NCI-H1436 (cell line): ENCODE measurements at places on chromosomes 1 and 21.
A peak's percentile ranks its signal among the peaks of the same experiment; 100 is the strongest.

DNA sequence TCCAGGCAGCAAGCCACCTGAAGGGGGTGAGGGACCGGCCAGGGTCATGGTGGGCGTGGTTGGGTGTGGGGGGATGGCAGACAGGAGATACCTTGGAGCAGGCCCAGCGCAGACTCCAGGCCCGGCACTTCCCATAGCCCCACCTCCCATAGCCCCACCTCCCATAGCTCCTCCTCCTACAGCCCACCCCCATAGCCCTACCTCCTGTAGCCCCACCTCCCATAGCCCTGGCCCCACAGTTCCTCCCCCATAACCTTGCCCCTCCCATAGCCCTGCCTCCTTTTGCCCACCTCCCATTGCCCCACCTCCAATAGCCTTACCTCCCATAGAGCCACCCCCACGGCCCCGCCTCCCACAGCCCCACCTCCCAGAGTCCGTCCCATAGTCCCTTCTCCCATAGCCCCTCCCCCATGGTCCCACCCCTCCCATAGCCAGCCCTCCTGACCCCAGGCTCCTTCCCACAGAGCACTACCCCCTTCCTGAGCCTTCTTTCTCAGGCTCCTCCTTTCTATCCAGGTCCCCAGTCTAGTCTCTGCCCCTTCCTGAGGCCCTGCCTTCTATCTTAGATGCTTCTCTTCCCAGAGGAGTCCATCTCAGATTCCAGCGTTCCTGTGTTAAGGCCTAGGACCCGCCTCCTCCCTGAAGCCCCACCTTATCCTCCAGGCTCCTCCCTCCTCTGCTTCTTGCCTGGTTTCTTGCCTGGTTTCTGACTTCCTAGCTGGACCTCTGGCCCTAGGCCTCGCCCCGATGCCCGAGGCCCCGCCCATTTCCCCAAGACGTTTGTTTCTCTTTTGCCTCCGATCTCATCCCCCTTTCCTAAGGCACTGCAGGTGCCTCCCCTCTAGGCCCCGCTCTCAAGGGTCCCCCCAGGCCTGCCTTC, 46.8 kb downstream of the PTPRU start:
- DNase-seq: peak; percentile 14

DNA sequence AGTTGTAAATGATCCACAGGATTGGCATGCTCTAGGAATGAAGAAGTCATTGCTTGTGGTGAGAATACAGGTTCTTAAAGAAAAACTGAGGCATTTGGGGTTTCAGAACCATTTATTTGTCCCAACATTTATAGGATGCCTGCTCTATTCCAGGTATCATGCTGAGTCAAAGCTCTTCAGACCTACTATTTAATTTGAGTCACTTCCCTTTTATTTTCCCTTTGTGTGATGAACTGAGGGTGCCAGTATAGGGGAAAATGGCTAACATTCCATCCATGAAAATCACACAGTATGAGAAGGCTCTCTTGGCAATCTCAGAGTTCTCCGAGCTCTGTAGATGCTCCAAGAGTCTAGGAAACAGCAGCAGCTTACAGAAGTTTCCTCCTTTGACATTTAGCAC, 110.4 kb downstream of the RNF220 start:
- DNase-seq: no peak

DNA sequence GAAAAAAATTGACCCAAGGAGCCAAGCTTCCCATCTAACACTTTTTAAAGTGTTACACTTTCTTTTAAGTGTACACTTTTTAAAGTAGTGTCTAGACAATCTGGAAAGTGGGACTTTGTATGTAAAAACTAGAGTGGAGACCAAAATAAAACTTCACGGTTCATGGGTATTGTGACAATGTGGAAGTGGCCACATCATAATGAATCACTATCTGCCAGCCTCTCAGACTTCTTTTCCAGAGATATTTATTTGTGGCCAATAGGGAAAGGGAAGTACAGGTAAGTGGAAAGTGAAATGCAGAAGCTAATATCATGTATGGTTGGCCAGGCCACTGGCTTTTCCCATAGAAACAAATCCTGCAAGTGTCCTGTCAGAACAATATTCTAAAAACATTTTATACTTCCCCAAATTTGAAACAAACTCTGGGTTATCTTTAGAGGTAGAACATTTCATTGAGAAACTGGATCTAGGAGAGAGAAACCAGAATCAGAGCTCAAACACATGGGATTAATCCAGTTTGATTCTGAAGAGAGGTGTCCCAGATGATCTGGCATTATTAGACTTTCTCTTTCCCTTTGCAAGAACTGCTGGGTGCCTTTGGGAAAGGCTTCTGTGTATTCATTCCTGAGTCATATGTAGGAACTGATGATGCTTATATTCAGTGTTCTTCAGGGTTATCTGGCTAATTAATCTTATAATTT, 2.0 kb downstream of the TNFSF18 start:
- DNase-seq: no peak

- no peak for DNase-seq
These were observed 203.5 kb downstream of the FCRL5 start for GRCh38 chr1:157348538-157349480.

GRCh38 chr21:45258466-45258865, 29.2 kb downstream of the POFUT2 start:
- DNase-seq: no peak

DNA sequence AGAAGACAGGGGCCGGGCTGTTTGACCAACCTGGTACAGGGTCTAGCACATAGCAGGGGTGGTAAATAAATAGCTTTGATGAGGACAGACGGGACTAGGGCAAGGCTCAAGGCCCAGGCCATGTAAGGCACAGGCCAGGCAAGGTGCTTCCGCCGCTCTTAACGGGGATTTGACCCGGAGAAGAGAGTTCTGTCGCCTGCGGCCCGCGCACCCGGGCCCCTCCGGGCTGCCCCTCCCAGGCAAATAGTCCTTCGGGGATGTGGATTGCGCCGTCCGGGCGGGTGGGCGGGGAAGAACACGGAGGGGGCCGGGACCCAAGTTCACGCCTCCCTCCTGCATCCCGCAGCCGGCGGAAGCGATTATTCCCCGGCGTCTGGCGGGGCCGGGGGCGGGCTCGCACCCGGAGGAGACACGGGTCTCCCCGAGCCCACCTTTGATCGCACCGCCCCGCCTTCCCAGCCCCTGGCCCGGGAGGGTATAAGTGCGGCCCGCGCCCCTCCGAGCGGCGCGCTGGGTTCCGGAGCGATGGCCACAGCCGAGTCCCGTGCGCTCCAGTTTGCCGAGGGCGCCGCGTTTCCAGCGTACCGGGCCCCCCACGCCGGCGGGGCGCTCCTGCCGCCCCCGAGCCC, at the start of gene MIXL1:
Gene MIXL1 (plus strand): TSS at position 508 of the 629 bp plus-strand sequence. CDS start 18 bp downstream, at position 526.
- no peak for DNase-seq

- no peak for DNase-seq
These were observed 341.5 kb downstream of the VAV3 start for GRCh38 chr1:107623431-107623830.

GRCh38 chr1:15808955-15809354, 1.5 kb upstream of the UQCRHL start:
- no peak for DNase-seq

DNA sequence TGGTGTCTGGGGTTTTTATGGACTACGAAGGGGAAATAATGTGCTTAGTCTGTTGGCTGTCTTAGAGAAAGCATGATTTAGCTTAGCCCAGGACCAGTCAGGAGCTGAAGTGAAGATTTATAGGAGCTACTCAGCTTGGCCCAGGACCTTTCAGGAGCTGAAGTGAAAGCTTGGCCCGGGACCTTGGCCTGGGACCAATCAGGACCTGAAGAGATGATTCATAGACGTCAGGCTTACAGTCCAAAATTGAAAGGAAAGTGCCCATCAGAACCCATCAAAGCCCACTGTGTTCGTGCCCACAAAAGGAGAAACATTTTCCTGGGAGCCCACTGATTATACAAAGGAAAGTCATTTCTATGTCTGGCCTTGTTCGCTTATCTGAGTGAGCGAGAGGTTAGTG, 35.6 kb downstream of the MSTO1 start:
- DNase-seq: no peak

DNA sequence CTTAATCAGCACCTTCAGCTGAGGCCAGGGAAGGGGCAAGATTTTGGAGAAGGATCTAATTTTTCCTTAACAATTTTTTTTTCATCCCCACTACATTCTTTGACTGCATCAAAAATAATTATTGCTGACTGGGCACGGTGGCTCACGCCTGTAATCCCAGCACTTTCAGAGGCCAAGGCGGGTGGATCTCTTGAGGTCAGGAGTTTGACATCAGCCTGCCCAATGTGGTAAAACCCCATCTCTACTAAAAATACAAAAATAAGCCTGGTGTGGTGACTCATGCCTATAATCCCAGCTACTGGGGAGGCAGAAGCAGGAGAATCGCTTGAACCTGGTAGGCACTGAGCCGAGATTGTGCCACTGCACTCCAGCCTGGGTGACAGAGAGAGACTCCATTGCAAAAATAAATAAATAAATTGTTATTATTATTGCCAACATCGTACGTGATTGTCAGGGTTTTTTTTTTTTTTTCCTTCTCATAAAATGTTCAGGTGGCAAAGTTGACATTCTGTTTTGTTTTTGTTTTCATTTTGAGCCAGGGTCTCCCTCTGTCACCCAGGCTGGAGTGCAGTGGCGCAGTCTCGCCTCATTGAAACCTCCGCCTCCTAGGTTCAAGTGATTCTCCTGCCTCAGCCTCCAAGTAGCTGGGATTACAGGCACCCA, 37.3 kb upstream of the MORC3 start:
- no peak for DNase-seq

DNA sequence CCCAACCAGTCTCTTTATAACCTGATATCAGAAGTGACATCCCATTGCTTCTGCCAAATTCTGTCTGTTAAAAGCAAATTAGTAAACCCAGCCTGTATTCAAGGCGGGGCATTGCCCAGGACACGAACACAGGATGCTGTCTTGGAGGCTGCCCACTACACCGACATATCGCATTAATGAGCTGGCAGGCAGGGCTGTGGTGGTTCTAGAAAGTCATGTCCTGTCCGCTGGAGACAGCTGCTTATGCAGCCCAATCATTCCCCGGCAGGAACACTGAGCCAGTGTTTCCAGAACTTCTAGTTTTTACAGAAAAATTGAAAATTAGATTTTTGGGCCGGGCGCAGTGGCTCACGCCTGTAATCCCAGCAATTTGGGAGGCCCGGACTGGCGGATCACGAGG, 19.3 kb downstream of the C1orf167 start:
- no peak for DNase-seq

GRCh38 chr21:41342035-41342434, 19.8 kb upstream of the MX2 start:
- DNase-seq: no peak

DNA sequence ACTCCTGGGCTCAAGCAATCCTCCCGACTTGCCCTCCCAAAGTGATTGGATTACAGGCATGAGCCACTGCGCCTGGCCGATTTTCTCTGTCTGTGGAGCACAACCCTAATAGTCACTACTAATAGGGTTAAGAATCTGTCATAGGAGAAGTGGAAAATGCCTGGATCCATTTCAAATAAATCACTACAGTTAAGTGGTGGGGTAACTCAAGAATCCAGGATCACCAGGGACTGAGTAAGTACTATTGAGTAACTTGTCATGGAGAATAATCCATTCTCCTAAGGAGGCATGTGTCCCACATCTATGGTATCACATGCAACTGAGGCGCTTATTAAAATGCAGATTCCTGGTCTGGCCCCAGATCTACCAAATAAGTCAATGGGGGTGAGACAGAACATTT, 53.2 kb downstream of the OPTC start:
- no peak for DNase-seq

DNA sequence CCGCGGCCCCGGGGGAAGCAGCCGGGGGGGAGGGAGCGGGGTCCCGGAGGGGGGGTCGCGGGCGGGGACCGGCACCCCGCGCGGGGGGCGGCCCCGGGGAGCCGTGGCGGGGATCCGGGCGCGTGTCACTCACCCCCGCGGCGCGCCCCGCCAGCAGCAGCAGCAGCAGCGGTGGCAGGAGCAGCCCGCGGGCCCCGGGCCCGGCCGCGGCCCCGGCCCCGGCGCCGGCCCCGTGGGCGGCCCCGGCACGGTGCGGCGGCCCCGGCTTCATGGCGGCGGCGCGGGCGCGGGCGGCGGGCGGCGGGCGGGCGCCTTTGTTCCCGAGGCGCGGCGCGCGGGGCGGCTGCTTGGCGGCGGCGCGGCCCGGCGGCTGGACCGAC, 252 bp downstream of the SDC3 start:
- DNase-seq: no peak

GRCh38 chr1:169957884-169958283, 64.2 kb upstream of the SCYL3 start:
- no peak for DNase-seq

DNA sequence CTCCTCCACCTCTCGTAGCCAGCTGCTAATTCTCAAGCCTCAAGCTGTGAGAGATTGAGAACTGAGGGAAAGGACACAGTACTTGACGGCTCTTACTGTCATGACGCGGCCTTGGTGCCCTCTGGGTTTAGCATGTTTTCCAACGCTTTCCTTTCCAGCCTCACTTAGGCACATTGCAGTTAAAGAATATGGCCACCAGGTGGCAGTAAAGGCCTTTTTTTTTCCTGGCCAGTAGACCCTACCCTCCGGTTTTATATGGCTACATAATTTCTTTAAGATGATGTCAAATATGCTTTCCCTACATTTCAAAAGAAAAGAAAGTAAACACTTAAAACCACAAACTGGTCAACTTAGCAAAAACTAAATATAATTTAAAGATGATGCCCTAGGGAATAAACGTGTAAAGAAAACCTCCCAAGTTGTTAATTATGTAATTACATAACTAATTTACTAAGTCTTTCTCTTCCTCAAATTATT, 56.8 kb upstream of the PRDX6 start:
- peak; percentile 65 for DNase-seq

- DNase-seq: no peak
These were observed 18.6 kb upstream of the PADI1 start for GRCh38 chr1:17186216-17186909.

DNA sequence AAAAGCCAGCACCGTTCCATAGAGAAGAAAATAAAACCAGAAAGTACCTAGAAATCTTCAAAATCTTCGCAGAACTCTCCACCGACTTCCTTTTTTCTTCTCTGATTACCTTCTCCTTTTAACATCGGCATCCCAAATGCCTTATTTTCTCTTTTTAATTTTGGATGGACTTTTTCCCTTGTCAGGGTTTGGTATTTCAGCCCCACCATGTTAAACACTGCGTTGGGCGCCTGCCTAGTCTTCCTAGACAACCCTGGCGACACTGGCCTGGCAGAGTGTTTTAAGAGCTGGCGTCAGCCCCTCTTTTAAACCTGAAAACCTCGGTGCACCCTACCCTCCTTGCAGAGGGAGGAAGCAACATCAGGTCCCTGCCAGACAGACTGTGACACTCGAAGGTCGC, 66.0 kb upstream of the EFHD2 start:
- DNase-seq: no peak
